ENCODE measurements at places on chromosomes 6 and 20.

- DNase-seq: no peak
Observed at GRCh38 chr6:104689551-104690205, 170.0 kb downstream of the HACE1 start.

- DNase-seq: no peak
Observed at GRCh38 chr6:35521235-35521634, 8.5 kb upstream of the TULP1 start.

DNA sequence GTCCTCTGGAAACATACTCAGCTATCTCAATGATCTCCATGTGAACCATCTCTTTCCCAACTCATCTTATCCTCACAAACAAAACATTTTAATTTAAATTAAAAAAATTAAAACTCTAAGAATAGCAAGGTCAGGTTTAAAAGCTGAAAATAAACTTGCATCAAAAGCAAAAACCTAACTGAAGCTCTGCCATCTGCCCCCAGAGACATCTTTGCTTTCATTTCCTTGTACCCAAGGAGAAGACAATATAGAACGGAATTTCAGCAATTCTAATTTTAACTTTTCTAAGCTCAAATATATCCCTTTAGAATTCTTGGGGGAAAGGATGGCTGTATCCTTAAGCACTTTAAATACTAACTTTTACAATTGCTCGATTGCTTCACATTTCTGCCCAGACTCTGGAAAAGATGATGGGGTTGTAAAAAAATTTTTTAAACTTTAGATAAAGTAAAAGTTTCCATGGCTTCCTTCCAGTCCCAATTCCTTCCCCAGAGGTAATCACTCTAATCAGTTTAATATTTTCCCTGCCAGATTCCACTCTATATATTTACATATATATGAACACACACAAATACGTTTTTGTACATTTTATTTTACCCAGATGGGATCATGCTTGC is 69.2 kb upstream of the SMIM29 start:
- DNase-seq: no peak

DNA sequence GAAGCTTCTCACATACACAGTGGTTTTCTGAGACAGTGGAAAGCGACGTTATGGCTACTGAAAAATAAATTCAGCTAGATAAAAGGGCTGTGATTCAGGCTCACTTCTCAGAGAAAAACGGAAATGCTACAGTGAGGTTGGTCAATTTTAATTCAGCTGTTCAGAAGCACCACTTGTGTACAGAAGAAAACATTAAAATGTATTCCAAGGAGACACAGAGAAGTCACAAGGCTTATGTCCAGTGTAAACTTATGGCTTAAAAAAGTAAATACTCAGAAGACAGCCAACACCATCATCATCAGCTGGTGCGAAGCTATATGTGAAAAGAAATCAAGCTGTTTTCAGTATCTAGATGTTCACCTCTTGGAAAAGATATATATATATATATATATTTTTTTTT is 68.6 kb downstream of the ABHD12 start:
- DNase-seq: no peak

DNA sequence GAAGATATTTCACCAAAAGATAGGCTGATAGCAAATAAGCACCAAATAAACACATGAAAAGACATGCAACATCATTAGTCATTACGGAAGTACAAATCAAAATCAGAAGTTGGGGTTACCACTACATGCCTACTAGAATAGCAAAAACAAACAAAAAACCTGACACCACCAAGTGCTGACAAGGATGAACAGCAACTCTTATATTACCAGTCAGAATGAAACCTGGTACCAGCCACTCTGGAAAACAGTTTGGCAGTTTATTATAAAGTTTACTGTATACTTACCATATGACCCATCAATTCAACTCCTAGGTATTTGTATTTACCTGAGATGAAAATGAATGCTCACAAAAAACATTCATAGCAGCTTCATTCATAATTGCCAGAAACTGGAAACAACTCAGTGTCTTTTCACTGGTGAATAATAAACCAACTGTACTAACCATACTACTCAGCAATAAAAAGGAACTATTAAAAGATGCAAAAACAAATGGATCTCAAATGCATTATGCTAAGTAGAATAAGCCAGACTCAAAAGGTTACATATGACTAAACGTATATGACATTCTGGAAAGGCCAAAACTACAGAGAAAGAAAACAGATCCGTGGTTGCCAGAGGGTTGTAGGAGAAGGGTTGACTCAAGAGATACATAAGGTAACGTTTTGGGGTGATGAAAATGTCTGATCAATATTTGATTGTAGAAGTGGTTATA is 33.0 kb downstream of the NUP153 start:
- no peak for DNase-seq
